ENCODE measurements at places on chromosomes 16 and 17.

GRCh38 chr16:23650674-23651416, 9.6 kb downstream of the DCTN5 start:
- no peak for DNase-seq

DNA sequence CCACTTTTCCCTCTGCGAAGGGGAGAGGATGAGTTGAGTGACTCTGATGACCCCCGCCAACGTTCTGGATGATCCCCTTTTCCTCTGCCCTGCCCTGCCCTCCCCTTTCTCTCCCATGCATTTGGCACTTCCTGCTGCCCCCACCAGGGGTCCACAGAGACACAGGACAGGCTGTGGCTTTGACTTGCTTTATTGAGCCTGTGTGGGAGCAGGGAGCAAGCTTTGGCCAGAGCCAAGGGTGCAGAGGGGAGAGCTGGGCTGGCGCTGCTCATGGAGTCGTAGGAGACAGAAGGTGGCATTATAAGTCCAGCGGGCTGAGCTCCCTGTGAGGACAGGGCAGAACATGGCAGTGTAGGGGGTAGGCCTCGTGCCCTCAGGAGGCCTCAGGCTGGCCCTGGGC, 1.6 kb downstream of the PPY start:
- DNase-seq = peak; percentile 65

DNA sequence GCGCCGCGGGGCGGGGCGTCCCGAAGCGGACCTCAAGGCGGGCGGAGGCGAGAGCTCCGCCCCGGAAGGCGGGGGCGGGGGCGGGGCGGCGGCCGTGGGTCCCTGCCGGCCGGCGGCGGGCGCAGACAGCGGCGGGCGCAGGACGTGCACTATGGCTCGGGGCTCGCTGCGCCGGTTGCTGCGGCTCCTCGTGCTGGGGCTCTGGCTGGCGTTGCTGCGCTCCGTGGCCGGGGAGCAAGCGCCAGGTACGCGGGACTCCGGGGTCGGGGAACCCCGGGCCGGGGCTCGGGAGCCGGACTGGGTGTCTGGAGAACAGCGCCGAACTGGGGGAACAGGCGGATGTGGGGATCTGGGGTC, at the start of gene TNFRSF12A:
Gene TNFRSF12A, plus strand, starts transcription at position 122 of the 357 bp plus-strand sequence. Its CDS starts 30 bp downstream, at position 152.
- DNase-seq = peak; percentile 83

DNA sequence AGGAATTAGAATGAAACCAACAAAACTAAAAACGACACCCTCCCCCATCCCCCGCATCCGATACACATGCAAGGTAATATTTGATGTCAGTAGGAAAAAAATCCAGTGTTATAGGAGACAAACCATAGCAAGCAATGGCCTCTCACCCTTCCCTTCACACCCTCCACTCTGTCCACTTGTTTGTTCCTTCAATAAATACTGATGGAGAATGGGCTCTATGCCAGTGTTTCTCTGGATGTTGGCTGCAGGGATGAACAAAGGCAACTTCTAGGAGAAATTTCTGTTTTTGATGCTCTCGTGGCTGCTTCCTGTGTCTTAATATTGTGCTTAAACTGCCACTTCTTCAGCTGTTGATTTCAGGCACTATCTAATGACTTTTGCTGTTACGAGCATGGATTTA, 98.8 kb downstream of the WWOX start:
- no peak for DNase-seq

DNA sequence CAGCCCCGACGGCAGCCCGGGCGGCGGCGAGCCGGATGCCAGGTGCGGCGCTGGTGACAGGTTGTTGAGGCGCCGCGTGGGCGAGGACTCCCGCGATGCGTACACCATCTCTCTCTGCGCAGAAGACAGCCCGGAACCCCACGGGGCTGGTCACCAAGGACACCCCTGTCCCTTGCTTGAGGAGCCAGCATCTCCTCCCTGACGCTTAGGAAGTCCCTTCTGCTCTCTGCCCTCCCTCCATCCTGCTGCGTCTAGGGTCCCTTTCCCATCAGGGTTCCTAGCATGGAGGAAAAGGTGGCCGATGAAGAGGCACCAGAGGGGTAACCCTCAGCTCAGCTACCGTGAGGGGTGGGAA, 43.6 kb downstream of the SRCIN1 start:
- no peak for DNase-seq

- peak; percentile 24 for DNase-seq
These were observed 25.3 kb upstream of the PHAF1 start for GRCh38 chr16:67084345-67085028.

DNA sequence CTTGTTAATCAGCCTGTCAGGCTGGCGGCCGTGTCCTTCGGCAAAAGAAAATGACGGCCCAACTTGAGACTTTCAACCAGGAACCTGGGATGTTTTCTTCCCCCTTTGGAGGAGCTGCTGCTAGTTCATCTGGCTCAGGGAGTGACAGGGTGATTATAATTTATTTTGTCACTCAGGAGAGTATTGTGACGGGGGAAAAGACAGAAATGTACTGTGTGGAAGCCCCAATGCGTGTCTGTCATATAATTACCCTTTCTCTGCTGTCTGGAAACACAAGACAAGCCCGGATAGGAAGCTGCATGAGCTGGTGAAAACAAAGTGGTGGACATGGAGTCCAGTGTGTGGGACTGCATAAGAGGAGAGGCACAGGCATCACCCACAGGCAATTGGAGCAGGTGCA, 326.2 kb upstream of the HSBP1 start:
- no peak for DNase-seq
